ENCODE measurements at places on chromosomes 5 and 9.

DNA sequence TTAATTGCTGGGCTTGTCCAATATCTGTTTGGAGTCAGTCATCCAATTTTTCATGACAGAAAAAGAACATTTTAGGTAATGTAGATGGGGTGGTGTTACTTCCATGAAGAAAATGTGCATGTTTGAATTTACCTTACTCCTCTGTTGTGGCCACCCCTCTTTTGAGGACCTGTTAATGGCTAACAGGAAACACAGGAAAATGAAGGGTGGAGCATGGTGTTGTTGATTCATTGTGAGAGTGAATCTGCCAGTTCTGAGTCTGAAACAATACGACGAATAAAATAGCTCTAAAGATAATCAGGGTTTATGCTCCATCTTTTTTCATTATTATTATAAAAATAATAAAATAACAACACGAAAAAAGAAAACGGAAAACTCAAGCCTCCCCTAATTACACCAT lies 335.3 kb downstream of the KDM4C start:
- DNase-seq = no peak

DNA sequence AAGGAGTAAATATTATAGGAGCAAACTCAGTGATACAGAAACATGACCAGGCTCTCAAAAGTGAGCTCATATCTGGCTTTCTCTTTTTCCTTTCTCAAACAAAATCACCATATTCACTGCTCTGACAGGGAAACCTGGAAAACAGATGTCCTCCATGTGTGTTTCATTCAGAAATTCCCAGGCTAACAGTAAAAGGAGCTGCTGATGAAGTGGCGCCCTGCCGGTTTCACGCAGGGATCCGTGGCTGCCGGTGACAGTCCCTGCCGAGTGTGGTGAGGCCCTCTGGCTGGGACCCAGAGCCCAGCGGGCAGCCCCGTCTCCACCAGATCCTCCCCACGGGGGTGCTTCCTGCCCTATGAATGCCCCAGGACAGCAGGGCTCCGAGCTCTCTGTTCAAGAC lies 208.1 kb downstream of the GNA14 start:
- DNase-seq = peak; percentile 52

- DNase-seq = no peak
Observed at GRCh38 chr9:130884111-130884531, 12.5 kb downstream of the QRFP start.

DNA sequence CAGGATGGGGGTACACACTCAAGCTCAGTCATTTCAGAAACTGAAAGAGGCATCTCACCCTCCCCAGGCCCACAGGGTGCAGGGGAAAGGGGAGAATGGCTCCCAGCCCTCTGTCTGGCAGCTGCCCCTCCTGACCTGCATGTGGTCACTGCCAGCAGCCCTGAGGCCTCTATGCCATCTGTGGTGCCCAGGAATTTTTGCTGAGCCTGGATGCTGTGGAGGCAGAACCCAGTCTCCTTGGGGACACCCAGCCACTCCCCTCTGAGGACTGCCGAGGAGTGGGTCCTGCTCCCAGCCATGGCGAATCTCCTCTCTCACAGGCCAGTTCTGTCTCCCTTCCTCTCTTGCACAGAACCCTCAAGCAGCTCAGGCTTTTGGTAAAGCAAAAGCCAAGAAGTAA lies 104.0 kb upstream of the ALDH1B1 start:
- no peak for DNase-seq

DNA sequence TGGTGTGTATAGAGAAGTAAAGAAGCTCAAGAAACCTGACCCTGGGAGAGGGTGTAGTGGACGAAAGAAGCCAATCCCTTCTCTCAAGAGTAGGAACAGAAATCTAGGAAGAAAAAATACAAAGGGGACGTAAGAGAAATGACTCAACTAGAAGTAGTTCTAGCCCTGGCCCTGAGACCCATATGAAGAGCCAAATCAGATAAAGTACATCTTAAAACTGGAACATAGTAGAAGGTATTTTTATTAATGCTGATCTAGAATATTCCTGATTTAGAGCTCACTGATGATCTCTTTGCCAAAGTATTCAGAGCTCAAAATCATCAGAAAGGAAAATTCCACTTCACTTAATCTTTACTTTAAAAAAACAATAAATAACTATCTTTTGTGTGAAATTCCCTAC lies 184.8 kb downstream of the MLLT3 start:
- peak; percentile 62 for DNase-seq

- DNase-seq = no peak
Observed at GRCh38 chr9:105332471-105332870, 88.0 kb downstream of the SLC44A1 start.

DNA sequence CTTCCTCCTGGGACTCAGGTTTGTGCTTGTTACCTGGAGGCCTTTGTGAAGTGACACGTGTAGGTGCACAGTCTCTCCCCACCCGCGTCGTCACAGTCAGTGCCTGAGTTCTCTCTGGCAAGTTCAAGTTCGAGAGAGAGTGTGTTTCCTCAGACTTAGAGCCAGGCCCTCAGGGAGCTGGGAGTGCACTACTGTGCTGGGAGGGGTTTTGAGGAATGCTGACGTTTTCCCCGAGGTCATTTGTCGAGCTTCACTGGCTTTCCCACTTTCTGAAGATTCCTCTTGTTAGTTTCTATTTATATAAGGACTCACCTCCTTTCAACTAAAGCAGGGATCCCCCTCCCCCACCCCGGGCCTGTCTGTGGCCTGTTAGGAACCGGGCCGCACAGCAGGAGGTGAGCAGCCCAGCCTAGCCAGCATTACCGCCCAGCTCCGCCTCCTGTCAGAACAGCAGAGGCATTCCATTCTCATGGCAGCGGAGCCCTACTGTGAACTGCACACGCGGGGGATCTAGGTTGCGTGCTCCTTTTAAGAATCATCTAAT lies 209.2 kb downstream of the DIRAS2 start:
- peak; percentile 24 for DNase-seq

All from fibroblast of villous mesenchyme (primary cell).